ENCODE measurements at places on chromosomes 3 and 15.

DNA sequence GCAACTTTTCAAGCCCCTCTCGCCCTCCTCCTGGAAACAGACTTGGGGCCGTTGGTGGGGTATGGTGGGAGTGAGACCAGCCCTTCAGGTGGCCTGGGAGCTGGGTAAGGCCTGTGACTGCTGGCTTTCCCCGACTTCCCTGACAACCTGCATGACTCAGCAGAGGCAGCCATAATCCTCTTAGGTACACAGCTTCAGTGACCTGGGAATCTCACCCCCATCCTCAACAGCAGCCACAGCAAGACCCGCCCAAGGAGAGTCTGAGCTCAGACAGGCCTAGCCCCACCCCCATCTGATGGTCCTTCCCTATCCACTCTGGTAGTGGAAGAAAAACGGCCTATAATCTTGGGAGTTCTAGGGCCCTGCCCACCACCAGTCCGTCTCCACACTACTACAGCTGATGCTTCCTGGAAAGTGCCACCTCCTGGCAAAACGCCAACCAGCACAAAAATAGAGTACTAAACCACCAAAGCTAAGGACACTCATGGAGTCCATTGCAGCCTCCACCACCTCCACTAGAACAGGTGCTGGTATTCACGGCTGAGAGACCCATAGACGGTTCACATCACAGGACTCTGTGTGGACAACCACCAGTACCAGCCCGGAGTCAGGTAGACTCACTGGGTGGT lies 13.1 kb upstream of the SLC27A2 start:
- no peak for DNase-seq

- no peak for DNase-seq
Observed at GRCh38 chr15:47614360-47615011, 102.8 kb upstream of the SEMA6D start.

- DNase-seq, result no peak
Observed at GRCh38 chr3:30502051-30502741, 104.2 kb upstream of the TGFBR2 start.

GRCh38 chr3:88148651-88149050 lies 1.1 kb upstream of the C3orf38 start:
- no peak for DNase-seq
